A549 treated with CpdA at 1 μM for 4 hours (cell line): ENCODE measurements at places on chromosomes 6 and 20. TPM values are rescaled to one million over a fixed set of nuclear protein-coding genes. Genes with fewer than 3 reads are reported as not detected.

TBC1D32 gene
- total RNA-seq = 0.96 to 1.7 TPM (median 1.4 TPM) in 5 replicates

DEFB115 gene
- total RNA-seq = not detected in 5 replicates

DPM1 gene
- 70.2 to 98.3 TPM (median 73.8 TPM) in 5 replicates for total RNA-seq

EGFL8 gene
- 1.1 to 2.4 TPM (median 1.3 TPM) in 5 replicates for total RNA-seq

DEFB113 gene
- not detected in 5 replicates for total RNA-seq

VNN1 gene
- total RNA-seq = 0.03 to 0.13 TPM (median 0.11 TPM) in 4 of 5 replicates, not detected in the other

C6orf141 gene
- 23.6 to 30.5 TPM (median 25.8 TPM) in 5 replicates for total RNA-seq

EPB41L1 gene
- total RNA-seq = 52.6 to 63.3 TPM (median 62.2 TPM) in 5 replicates

BLCAP gene
- total RNA-seq = 45.1 to 54.5 TPM (median 47.8 TPM) in 5 replicates

HSPA12B gene
- 0.17 to 0.52 TPM (median 0.47 TPM) in 5 replicates for total RNA-seq

ZNF334 gene
- not detected in 5 replicates for total RNA-seq

CLDN20 gene
- total RNA-seq = not detected in 5 replicates

RGS17 gene
- 5.8 to 7.0 TPM (median 6.4 TPM) in 5 replicates for total RNA-seq

SMLR1 gene
- total RNA-seq = not detected in 5 replicates

ADTRP gene
- 0.51 to 0.78 TPM (median 0.56 TPM) in 5 replicates for total RNA-seq

PRPH2 gene
- not detected in 5 replicates for total RNA-seq

RNF144B gene
- 0.30 to 0.53 TPM (median 0.42 TPM) in 5 replicates for total RNA-seq

HSPA1L gene
- 1.3 to 2.2 TPM (median 2.1 TPM) in 5 replicates for total RNA-seq

ZBTB12 gene
- 3.2 to 5.4 TPM (median 4.8 TPM) in 5 replicates for total RNA-seq

PTPRK gene
- 13.9 to 18.9 TPM (median 16.6 TPM) in 5 replicates for total RNA-seq

ELOVL5 gene
- total RNA-seq = 64.8 to 71.9 TPM (median 69.5 TPM) in 5 replicates

PXDC1 gene
- 13.4 to 16.9 TPM (median 15.2 TPM) in 5 replicates for total RNA-seq

VIP gene
- total RNA-seq = not detected in 5 replicates

SLC35D3 gene
- 0.06 to 0.15 TPM (median 0.06 TPM) in 4 of 5 replicates, not detected in the other for total RNA-seq

RNF182 gene
- total RNA-seq = 3.0 to 3.5 TPM (median 3.4 TPM) in 5 replicates

SGK2 gene
- total RNA-seq = 5.6 to 6.9 TPM (median 6.3 TPM) in 5 replicates

RAET1L gene
- 0.18 to 0.49 TPM (median 0.27 TPM) in 5 replicates for total RNA-seq

HCRTR2 gene
- total RNA-seq = not detected in 5 replicates

KIF13A gene
- total RNA-seq = 20.1 to 25.2 TPM (median 22.7 TPM) in 5 replicates

FAM162B gene
- not detected in 5 replicates for total RNA-seq

AKAP7 gene
- total RNA-seq = 2.1 to 3.5 TPM (median 2.6 TPM) in 5 replicates

CRISP2 gene
- total RNA-seq = not detected in 5 replicates

ARMC12 gene
- 0.23 to 0.47 TPM (median 0.32 TPM) in 4 of 5 replicates, not detected in the other for total RNA-seq

PI3 gene
- total RNA-seq = 1.9 to 3.2 TPM (median 2.4 TPM) in 5 replicates

SCRT2 gene
- not detected in 5 replicates for total RNA-seq
